ENCODE measurements at places on chromosomes 2 and 18.

GRCh38 chr2:112614201-112614840 lies 29.9 kb downstream of the CHCHD5 start:
- DNase-seq, result no peak

DNA sequence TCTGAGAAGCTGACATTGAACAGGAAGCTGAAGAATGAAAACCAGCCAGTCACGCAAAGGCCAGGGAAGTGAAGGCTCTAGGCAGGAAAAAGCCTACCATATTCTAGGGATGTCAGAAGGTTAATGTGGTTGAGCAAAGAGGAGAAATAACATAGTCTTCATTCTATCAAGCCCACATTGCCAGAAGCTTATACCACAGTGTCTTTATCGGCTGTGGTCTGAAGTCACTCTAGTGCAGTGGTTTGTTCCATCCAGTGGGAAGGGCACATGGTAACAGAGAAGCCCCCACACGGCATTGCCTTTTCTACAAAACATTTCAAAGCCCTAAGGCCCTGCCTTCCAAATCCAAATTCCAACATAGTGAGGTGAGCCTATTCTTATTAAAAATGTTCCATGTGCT lies 311.3 kb downstream of the TNS1 start:
- no peak for DNase-seq

DNA sequence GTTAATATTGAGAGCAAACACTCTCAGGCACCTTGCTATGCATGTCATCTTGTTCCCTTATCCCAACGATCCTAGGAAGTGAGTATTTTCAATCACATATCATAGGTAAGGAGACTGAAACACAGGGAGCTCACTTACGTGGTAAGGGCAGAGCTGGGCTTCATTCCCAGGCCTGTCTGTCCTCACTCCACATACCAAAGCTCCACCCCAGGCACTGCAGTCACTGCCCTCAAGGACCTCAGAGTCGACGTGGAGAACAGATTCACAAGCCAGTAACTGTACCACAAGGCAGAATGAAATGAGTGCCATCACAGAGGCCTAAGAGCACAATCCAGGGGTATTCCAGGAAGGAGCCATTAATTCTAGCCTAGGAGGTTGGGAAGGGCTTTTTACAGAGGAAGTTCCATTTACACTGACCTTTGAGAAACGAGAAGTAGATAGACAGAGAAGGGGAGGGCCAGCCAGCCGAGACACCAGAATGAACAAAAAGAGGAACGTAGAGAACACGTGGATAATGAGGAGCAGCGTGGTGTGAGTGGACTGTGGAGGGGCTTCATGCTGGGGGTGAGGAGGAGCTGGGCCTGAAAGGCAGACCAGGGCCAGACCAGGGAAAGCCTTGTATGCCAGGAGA lies 48.6 kb downstream of the KIAA2012 start:
- no peak for DNase-seq

DNA sequence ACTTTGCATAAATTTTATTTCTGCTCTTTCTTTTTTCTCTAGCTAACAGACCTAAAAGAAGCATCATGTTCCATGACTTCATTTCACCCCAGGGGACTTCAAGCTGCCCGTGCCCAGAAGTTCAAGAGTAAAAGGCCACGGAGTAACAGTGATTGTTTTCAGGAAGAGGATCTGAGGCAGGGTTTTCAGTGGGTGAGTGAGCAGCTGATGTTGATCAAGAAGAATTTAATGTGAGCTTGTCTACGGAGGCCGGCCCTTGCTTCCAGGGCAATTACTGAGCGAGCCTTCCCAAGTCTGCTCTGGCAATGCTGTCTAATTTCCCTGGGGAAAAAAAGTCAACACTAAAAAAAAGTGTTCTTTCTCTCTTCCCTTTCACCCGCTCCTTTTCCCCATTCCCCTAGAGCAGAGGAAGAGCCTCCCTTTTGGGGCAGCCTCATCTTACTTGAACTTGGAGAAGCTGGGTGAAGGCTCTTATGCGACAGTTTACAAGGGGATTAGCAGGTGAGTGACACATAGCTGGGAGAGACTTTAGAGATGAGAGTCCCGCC lies 1.2 kb downstream of the CDK15 start:
- DNase-seq, result no peak

- no peak for DNase-seq
These were observed 294.3 kb upstream of the KCNH7 start for GRCh38 chr2:163132850-163133249.

DNA sequence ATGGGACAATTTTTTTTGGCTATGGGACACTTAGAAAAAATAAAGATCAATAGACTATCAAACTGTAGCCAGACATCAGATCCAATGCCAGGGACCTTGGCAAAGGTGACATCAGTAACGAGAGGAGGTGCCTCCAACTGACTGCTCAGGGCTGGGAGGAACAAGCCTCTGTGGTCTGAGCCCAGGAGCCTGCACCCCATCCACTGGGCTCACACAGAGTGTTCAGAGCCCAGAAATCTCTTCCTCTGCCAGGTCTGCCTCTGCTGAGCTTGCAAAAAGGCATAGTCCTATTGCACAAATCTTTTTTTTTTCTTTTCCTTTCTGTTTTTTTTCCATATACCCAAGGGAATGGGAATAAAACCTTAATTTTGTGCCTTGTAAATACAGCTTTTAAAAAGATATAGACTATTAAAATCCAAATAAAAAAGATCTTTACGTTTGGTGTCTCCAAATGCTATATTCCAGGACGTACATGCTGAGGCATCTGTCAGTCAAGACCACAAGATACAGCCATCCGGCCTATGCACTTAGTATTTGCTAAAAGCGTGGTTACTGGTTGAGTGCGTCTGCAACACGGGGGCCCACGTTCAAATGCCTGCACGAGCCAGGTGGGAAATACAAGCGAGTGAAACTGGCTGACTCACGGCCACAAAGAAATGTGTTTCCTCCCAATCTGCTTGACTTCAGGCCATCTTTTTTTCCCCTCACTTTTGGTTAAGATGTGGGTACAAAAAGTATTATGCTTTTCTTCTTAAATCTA lies 7.8 kb upstream of the ARHGAP25 start:
- DNase-seq, result peak; percentile 78

DNA sequence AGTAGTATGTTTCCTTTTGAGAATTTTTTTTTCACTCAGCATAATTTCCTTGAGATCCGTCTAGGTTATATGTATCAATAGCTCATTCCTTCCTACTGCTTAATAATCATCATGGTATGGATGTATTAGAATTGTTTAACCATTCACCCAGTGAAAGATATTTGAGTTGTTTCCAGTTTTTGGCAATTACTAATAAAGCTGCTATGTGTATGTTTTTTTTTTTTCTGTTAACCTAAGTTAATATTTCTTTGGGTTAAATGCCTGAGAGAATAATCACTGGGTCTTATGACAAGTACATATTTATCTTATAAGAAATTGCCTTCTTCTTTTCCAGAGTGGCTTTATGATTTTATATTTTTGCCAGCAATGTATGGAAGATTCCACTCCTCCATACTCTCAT lies 96.4 kb upstream of the ST6GAL2 start:
- no peak for DNase-seq

GRCh38 chr2:150601280-150602038 lies 114.0 kb upstream of the RND3 start:
- DNase-seq, result no peak

DNA sequence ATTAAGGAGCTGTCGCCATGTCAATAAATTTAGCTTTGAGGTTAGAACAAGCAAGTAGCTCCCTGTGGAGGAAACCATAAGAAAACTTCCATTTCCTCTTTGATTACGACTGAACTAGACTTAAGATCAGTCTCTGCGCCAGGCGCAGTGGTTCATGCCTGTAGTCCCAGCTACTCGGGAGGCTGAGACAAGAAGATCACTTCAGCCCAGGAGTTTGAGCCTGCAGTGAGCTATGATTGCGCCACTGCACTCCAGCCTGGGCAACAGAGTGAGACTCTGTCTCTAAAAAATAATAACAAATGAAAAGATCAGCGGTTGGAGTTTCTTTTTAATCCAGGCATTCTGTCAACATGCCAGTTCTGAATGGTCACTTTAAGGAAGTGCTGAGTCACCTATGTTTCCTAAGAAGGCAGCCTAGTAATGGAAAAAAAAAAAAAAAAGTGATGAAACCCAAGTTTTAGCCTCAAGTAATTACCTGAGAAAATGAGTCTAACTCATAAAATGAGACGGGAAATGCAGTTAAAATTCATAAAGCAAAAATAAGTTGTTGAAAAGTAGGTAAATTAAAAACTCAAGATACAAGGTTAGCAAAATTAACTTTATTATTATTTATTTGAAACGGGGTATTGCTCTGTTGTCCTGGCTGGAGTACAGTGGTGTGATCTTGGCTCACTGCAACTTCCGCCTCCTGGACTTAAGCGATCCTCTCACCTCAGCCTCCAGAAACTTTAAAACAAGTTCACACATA lies 10.2 kb downstream of the C18orf32 start:
- DNase-seq, result no peak

- no peak for DNase-seq
These were observed 155.2 kb downstream of the SH3BP4 start for GRCh38 chr2:235106874-235107639.

DNA sequence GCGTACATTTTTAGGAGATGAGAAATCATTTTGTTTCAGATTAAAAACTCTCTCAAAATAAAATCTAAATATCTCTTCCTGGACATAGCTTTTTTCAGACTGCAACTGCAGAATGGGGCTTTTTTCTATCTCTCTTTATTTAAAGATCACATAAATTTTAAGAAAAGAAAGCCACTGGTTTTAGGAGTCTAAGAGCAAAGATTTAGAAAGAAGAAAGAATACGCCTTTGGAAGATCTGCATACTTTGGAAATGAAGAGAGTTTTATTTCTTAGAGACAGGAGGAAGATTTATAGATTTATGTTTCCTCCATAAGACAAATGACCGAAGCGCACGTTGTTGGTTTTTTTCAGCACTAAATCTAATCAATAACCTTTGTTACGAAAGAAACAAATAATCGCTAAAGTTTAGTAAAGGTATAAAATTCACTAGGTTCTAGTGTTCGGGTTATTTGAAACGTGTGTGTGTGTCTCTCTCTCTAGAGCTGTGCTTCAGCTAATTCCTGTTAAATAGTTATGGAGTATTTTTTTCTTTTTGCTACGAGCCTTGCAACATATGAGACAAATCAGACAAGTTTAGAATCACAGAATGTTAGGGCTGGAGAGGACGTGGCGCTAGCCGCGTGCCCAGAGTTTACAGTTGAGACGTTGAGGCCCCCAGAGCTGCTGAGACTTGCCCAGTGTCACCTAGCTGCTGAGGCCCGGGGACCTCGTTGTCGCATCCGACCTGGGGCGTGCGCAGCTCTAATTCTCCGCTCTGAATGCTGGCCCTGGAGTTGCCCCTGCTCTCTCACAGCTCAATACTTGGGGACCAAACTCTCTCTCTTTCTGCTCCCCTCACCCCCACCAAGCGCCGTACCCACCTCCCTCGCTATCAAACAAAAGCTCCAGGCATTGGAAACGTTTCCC lies 69.9 kb downstream of the CTAGE1 start:
- no peak for DNase-seq

- DNase-seq, result no peak
These were observed 175.7 kb downstream of the FAM210A start for GRCh38 chr18:13550418-13551304.

DNA sequence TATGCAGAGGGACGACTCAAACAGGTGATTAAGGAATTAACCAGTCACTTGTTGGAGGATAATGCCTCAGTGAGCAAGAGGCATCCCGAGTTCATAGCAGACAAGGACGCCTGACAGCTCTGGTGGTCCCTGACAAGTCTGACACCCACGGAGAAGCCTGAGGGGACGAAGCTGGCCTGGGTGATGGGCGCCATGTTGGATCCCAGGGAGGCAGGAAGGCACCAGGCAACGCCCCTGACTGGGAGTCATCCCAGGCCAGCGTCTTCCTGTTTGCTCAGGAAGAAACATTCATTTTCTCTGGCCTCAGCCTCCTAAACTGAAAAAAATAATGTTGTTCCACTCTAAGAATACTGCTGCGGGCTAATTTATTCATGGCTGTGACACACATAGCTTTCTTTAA lies 92.1 kb upstream of the ATP8B1 start:
- no peak for DNase-seq

DNA sequence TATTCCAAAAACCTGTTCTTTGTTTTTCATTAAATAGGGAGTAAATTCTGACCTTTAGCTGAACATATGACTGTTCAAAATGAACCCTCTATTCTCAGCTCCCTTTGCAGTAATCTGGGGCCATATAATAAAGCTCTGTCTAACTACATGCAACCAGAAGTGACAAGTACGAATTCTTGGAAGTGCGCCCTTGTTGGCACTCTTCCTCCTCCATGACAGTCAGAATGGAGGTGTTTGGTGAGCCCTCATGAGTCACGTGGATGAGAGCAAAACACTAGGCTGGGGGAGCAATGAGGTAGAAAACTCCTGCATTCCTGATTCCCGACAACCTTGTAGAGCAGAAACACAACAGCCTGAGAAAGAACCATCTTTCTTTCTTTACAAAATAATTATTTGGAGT lies 552.9 kb downstream of the FBXO15 start:
- no peak for DNase-seq

DNA sequence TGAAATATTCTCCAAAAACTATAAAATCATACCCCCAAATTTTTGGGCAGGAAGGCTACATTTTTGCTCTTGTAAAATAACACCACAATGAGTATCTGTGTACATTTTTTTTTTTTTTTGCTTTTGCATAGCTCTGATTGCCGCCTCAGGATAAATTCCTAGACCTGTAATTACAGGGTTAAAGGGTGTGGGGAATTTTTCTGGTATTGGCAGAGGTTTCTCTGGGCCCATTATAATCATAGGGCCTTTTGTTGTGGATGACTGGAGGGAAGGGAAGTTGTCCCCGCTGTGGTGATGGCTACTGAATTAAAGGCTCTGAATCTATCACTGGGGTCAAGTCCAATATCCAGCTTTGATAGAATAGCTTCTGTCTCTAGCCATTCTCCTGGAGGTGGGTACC lies 26.6 kb downstream of the CCDC195 start:
- DNase-seq, result no peak

DNA sequence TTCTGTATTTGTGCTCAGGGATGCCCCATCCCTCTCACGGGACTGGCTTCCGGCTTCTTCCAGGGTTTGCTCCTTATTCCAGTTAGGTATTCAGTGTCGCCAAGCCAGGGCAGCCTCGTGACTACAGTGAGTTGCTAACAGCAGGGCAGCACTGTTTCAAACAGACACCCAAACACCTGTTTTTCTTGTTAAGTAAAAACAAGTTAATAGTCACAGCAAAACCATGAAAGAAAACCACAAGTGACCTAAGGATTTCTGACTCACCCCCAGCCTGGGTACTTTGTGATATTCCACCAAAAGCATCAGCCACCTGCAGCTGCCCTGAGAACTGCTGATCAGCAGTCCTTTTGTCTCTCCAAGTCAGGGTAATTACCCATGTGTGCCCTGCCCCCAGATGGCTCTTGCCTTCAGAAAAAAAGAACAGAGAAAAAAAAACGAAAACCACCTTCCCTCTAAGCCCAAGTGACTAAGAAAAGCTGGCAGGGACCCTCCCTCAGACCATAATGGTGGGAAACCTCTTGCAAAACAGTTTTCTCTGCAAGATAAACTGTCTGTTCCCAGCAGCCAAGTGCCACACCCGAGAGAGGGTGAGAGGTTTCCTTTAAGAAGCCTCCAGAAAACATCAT lies 178.2 kb downstream of the ANAPC1 start:
- DNase-seq, result peak; percentile 26

Measured in CD4-positive, alpha-beta memory T cell (primary cell).